ENCODE measurements at places on chromosomes 4 and X.

- no peak overlapping the region for H3K4me3 ChIP-seq
- no peak overlapping the region for H3K27ac ChIP-seq
- no peaks in the 10 kb centered on the region for H3K4me1 ChIP-seq
- H3K36me3 ChIP-seq = no peaks in the 10 kb centered on the region
Measured at GRCh38 chr4:23853986-23854660, 35.7 kb downstream of the PPARGC1A start.

DNA sequence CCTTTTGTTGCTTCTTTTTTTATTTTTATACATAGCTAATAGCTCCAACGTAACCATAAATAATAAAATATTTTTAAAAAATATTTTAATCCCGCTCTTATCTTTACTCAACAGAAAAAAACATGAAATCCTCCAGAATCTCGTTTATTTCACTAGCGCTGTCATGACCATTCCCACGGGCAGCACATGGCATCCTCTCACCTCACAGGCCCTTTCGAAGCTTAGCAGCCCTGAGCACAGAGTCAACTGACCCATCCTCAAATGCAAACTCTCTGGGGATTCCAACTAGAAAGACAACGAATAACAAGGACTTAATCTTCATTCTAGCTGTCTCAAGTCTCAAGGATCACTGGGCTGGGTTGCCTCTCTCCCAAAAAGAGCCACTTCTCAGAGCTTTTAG, 285.9 kb upstream of the PPARGC1A start:
- H3K4me3 ChIP-seq = no peak overlapping the region
- no peaks in the 10 kb centered on the region for H3K36me3 ChIP-seq
- no peak for DNase-seq
- no peak overlapping the region for H3K27ac ChIP-seq
- no peaks in the 10 kb centered on the region for H3K4me1 ChIP-seq

DNA sequence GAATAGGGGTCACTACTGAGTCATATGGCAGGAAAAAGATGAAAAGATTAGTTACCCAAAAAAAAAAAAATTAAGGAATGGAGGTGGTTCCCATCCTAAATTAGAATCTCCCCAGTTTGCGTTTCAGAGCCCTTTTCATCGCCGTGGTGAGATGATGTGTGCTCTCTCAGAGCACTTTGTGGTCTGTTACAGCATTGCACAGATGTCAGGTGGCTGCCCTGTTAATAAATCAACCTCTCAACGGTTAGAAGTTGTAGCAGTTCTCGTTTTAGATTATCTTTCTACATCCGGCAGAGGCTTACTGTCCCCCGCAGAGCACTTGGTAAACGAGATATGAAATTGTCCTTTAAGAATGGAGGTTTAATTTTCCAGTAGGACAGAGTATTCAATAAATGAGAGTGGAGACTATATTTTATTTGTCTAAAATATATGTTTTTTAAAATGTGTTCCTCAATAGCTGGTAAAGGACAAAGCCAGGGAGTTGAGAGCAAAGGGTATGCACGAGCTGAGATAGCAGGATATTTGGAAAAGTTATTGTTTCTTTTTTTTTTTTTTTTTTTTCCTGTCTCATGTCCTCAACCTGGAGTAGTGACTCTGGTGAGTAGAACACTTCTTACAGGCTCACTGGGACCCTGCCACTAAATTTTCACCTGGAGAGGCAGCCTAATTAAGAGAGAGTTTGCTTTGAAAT, 26.9 kb downstream of the AFF1 start:
- H3K4me3 ChIP-seq = no peak overlapping the region
- H3K27ac ChIP-seq = no peak overlapping the region
- H3K36me3 ChIP-seq = peaks cover 4% of the 10 kb centered on the region

- no peak overlapping the region for H3K4me3 ChIP-seq
- DNase-seq = no peak
- H3K36me3 ChIP-seq = no peaks in the 10 kb centered on the region
- H3K4me1 ChIP-seq = no peaks in the 10 kb centered on the region
Measured at GRCh38 chr4:17958181-17958580, 63.4 kb downstream of the LCORL start.

DNA sequence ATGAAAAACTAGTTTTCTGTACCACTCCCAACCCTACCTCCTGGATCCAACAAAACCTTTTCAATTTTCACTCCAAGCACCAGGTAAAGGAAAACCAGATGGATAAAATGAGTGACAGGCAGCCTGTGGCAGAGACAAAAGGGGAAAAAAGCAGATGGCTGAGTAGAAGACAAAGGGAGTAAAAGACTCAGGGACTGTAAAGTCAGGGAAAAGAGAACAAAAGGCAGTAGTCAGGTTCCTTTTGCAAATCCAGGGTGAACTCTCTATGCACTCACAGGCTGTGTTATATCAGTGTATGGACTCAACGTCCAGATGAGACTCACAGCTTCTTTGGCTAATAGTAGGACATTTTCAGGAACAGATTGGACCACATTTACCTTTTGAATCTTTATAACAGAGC, 54.2 kb downstream of the QRFPR start:
- H3K27me3 ChIP-seq = peaks cover 2% of the 10 kb centered on the region
- no peak overlapping the region for H3K27ac ChIP-seq
- no peak overlapping the region for H3K4me3 ChIP-seq
- no peaks in the 10 kb centered on the region for H3K36me3 ChIP-seq
- no peaks in the 10 kb centered on the region for H3K4me1 ChIP-seq

DNA sequence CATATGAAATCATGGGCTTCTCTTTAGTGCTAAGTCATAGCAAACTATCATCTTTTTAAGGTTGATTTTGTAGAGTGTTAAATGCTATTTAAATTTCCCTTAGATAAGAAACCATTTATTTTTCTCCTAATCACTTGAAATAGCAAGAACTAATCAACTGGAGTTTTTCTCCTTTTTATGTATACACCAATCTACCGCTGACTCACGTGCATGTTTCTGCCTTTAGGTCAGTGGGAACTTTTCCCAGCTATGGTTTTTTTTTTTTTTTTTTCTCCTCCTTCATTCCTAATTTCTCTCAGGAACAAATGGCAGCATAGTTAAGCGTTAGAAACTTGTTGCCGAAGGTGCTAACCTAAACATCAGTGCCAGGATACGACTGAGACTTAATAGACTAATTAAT, 176.4 kb downstream of the BMPR1B start:
- no peaks in the 10 kb centered on the region for H3K4me1 ChIP-seq
- no peaks in the 10 kb centered on the region for H3K27me3 ChIP-seq
- DNase-seq = no peak
- no peak overlapping the region for H3K27ac ChIP-seq
- no peaks in the 10 kb centered on the region for H3K36me3 ChIP-seq

DNA sequence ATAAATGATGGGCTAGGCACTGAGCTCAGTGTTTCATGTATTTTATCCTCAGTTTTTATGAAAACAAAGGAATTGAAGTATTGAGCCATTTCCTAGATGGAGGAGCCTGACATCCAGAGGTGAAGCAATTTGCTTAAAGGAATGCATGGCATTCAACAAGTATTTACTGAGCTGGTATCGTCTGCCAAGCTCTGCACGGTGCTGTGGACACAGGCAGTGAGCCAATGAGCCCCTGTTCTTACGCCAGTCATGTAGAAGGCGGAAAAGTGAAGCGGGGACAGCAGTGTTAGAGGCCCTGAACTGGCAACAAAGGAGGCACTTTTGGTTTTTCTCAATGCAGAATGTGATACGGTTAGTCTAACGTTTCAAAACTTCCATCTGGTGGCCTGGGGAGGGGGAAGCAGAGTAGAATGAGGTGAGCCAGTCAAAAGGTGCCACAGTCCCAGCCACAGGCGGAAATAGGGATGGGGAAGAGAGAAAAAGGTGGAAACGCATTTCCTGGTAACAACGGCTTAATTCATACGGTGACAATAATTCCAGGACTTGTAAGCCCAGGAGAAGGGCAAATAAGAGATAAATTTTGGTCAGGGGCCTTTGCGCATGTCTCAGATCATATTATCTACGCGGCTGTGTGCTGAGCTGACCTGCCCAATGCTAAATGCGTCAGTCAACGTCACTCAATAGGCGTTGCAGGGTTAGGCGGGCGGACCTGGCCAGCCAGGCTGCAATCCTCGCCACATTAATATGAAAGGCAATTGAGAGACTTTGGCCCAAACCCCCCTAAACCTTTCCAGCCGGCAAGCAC, 133.9 kb downstream of the AFAP1 start:
- no peak for DNase-seq
- H3K36me3 ChIP-seq = peaks cover 17% of the 10 kb centered on the region
- H3K27ac ChIP-seq = no peak overlapping the region
- H3K4me1 ChIP-seq = no peaks in the 10 kb centered on the region
- H3K27me3 ChIP-seq = no peaks in the 10 kb centered on the region

DNA sequence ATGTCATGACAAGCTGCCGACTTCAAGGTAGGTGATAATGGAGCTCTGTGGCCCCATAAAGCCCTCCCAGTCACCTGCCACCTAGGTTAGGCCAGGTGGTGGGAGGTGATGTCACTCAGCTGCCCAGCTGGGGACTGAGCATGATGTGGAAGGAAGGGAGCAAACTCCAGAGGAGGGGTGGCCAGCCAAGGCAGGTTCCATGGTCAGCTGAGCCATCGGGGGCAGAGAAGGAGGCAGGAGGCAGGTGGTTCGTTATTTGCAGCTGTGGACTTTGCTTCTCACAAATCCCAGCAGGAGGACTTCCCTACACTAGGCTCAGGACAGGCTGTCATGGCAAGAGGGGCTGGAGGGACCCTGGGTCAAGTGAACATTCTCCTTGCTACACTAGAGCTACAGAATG, 2.1 kb downstream of the CCDC120 start:
- H3K27me3 ChIP-seq = no peaks in the 10 kb centered on the region
- no peak for DNase-seq
- H3K27ac ChIP-seq = no peak overlapping the region

- H3K27me3 ChIP-seq = no peaks in the 10 kb centered on the region
- no peaks in the 10 kb centered on the region for H3K4me1 ChIP-seq
- H3K4me3 ChIP-seq = no peak overlapping the region
- H3K36me3 ChIP-seq = no peaks in the 10 kb centered on the region
- DNase-seq = no peak
Measured at GRCh38 chr4:110294165-110294564, 95.8 kb upstream of the ELOVL6 start.

DNA sequence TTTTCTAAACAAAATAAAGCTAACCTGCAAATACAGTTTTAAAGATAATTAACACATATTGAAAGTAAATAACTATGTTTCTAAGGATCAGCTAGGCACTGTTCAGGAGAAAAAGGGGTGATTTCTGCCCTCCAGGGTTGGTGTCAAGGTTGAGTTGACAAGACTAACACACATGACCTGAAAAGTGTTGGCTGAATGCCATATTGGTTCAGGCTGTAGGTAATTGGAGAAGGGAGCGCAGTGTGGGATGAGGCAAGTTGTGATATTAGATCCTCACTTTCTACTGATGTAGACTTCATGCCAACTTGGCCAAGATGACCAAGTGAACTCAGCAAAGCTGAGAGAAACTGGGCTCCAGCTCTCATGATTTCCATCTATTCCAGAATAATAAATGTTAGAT, 42.2 kb downstream of the PPM1K start:
- H3K4me3 ChIP-seq = no peak overlapping the region
- no peaks in the 10 kb centered on the region for H3K27me3 ChIP-seq
- peaks cover 12% of the 10 kb centered on the region for H3K4me1 ChIP-seq

- H3K36me3 ChIP-seq = no peaks in the 10 kb centered on the region
- no peak for DNase-seq
- H3K4me3 ChIP-seq = no peak overlapping the region
- no peaks in the 10 kb centered on the region for H3K27me3 ChIP-seq
- no peak overlapping the region for H3K27ac ChIP-seq
Measured at GRCh38 chrX:117973110-117973807, 143.4 kb downstream of the KLHL13 start.

DNA sequence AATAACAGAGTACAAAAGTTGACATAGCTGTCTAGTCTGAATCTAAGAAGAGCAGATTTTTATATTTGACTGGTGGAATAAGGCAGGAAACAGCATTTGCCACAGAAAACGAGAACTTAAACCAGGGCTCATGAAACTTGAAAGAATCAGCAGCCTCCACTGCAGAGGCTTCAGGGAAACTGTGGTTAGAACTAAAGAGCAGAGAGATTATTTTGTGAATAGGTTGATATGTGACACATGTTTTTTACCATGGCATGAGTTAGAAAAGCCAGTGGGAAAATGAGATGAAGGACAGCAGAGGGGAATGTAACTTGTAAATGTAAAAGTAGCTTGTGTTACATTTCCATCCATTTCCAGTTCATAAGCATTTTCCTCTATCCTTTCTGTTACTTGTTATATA, 63.7 kb upstream of the CAMK2D start:
- peak; percentile 23 for DNase-seq
- no peak overlapping the region for H3K4me3 ChIP-seq
- no peaks in the 10 kb centered on the region for H3K27me3 ChIP-seq
- H3K27ac ChIP-seq = no peak overlapping the region
- H3K4me1 ChIP-seq = peaks cover 27% of the 10 kb centered on the region

- H3K27ac ChIP-seq = no peak overlapping the region
- peaks cover 4% of the 10 kb centered on the region for H3K27me3 ChIP-seq
- no peaks in the 10 kb centered on the region for H3K4me1 ChIP-seq
- H3K36me3 ChIP-seq = no peaks in the 10 kb centered on the region
Measured at GRCh38 chrX:40310016-40310415, 212.3 kb upstream of the BCOR start.

DNA sequence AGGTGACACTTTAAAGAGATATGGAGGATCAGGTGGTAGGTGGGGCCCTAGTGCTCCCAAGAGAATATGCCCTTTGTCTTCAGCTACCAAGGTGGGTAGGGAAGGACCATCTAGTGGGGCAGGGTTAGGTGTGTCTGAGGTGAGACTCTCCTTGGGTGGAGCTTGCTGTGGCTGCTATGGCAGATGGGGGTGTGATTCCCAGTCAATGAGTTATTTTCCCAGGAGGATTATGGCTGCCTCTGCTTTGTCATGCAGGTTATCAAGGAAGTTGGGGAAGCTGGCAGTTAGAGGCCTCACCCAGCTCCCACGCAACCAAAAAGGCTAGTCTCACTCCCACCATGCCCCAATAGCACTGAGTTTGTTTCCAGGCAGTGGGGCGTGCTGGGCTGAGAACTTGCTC, 18.0 kb upstream of the SPIN2A start:
- no peak for DNase-seq
- H3K27ac ChIP-seq = no peak overlapping the region
- H3K4me1 ChIP-seq = no peaks in the 10 kb centered on the region
- H3K4me3 ChIP-seq = no peak overlapping the region

GRCh38 chr4:55172694-55173287, 47.4 kb upstream of the KDR start:
- no peak for DNase-seq
- H3K4me1 ChIP-seq = no peaks in the 10 kb centered on the region
- no peak overlapping the region for H3K27ac ChIP-seq

DNA sequence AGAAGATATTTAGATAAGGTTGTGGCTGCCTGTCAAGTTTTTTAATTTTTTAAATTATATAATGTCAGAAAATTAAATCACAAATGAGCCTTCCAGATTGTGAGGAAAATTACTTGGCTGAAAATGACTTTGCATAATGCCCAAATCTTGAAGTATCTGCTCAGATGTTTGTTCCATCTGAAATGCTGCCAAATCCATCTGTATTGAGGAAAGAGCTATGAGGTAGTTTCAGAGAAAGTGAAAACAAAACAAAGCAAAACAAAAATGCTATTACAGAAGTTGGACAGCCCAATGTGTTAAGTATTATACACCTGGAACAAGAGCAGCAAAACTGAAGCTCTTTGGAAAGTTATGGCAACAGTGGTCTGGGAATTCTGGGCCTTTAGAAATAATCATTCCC, 23.3 kb upstream of the GUCY1B1 start:
- H3K4me3 ChIP-seq = no peak overlapping the region
- H3K27me3 ChIP-seq = no peaks in the 10 kb centered on the region
- no peak for DNase-seq
- H3K36me3 ChIP-seq = no peaks in the 10 kb centered on the region
- no peaks in the 10 kb centered on the region for H3K4me1 ChIP-seq

GRCh38 chr4:139301113-139301820, at the start of gene NAA15:
Gene NAA15, plus strand, starts transcription at chr4:139301505. Its CDS starts 273 bp downstream, at chr4:139301778.
- no peaks in the 10 kb centered on the region for H3K36me3 ChIP-seq
- DNase-seq = peak; percentile 98
- H3K4me3 ChIP-seq = peak within 1 kb of the TSS; percentile 91
- H3K27ac ChIP-seq = peak within 1 kb of the TSS; percentile 98
- H3K27me3 ChIP-seq = no peaks in the 10 kb centered on the region

Measured in T-cell (primary cell).